ENCODE measurements at places on chromosomes 2 and 18. TPM values are rescaled to one million over a fixed set of nuclear protein-coding genes. Genes with fewer than 3 reads are reported as not detected.

DNA sequence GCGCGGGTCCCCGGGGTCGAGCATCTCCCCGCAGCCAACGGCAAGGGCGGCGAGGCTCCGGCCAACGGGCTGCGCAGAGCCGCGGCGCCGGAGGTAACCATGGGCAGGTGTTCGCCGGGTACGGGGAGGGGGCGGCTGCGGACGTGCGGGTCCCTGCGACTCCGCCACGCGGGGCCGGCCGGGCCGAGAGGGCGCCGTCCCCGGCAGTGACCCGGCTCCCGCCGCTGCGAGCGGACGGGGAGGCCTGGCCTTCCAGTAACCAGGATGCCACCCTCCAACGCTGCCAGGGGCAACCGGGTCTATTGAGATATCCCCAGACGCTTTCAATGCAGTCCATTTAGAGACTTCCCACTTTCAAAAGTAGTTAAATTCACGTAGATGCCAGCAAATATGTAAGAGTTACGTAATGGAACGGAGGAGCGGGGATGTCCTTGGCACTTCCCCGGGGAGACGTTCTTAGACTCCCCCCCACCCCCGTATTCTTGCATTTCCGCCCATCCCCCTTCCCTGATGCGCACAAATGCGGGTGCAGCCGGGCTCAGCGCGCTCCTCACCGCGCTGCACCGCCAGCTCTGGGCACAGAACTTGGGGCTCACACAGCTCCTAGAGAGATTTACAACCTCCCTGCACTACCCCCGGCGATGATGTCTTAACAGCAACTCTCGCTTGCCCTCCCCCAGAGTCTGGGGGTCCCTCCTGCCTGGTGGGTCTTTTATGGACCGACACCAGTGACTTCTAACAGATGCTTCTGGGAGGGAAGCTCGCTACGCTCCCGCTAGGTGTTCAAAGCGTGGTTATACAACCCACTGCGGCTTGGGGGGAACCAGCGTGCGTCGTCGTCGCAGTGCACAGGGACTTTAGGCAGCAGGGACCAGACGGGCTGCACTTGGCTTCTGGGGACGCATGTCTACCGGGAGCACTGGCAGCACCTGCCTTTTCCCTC is 657 bp downstream of the SGPP2 start:
- DNase-seq, result no peak

Gene GALM
- 47.0 TPM for total RNA-seq

GRCh38 chr2:82837588-82838304 is 1621.3 kb downstream of the SUCLG1 start:
- peak; percentile 74 for DNase-seq

DNA sequence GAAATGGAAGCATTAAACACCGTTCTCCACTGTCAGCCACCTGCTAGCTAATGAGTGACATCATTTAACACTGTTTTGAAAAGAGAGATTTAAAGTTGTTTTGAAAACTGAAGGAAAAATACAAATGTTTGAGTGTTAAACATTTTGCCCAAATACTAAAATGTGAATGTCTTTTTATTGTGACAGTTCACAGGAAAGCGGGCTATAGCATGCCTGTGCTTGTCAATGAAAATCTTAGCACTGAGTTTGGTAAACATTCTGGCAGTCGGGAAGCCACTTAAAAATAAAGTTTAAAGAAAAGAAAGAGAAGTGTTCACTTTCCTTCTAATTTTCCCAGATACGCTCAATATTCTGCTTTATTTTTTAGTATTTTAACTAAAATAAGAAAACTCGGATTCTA is 40.3 kb upstream of the SMIM21 start:
- DNase-seq, result no peak

GRCh38 chr2:239003624-239004273 is 155.9 kb downstream of the TWIST2 start:
- DNase-seq, result no peak

Gene STRN
- total RNA-seq, result 15.4 TPM

GRCh38 chr2:47211497-47212011 is 56.4 kb upstream of the STPG4 start:
- no peak for DNase-seq

DNA sequence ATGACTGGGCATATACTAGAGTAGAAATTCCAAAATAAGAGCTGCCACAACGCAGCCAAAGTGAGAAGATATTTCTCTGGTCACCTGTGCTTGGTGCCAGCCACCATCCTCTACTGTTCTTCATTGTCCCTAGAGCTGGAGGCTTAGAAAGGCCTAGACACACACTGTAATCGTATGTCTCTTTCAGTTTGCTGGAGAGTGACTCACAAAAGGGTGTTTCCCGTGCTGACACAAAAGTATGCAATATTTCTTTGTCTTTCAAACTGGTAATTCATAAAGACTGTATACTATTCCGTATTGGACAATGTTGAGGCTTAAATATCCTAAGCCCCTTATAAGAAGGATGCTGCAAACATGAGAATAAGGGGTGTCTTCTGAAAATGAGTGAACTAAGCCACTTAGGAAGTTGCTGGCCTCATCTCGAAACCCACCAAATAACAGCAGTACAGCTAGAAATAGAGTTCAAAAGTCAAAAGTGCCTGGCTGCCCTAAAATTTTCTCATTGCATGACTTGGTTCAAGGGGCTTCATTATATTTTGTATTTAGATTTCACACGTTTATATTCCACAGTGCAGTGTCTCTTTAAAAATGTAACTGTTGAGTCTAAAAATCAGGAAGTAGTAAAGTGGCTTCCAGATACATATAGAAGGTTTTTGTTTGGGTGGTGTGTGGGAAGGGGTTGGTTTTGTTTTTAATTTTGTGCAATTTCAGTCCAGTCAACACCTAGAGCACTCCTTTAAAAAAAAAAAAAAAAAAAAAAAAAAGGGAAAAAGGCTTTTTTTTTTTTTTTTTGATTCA is 601.1 kb downstream of the ARHGAP15 start:
- DNase-seq, result peak; percentile 24

GRCh38 chr2:234970477-234970882 is 18.7 kb downstream of the SH3BP4 start:
- peak; percentile 93 for DNase-seq

GRCh38 chr2:12068796-12069538 is 322.5 kb downstream of the LPIN1 start:
- no peak for DNase-seq

DNA sequence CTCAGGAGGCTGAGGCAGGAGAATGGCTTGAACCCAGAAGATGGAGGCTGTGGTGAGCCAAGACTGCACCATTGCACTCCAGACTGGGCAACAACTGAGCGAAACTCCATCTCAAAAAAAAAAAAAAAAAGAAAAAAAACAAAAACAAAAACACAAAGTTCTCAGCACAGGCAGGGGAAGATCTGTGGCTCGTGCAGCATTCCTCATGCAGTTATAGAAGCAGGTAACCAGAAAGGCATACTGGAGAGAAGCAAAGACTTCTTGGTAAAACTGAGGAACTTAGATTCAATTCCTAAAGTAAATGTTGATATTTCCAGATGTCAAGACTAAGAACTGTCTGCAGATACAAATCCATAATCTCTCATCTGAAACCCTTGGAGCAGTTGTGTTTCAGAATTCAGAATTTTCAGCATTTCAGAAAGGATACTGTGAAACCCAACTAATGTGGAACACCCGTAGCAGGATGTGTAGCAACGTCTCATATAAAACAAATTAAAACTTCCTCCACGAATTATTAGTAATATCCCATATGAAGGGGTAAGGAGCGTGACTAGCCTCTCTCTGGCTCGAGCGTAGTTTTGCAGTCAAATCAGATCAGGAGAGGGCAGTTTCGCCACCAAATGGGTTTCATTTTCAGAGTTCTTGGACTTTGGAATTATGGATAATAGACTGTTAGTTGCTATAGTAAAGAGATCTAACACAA is 13.2 kb upstream of the SLC25A52 start:
- DNase-seq, result no peak
